ENCODE measurements at places on chromosomes 5 and 9. TPM values are rescaled to one million over a fixed set of nuclear protein-coding genes. Genes with fewer than 3 reads are reported as not detected.

Gene RGMB
- 16.7 TPM for total RNA-seq

Gene PDE6A
- not detected for total RNA-seq

Gene GRIA1
- 18.0 TPM for total RNA-seq

Gene INSYN2B
- not detected for total RNA-seq

Gene GRIN1
- total RNA-seq = 0.94 TPM

Gene PCDH12
- not detected for total RNA-seq

Gene PCDHA3
- total RNA-seq = 2.6 TPM
